Urinary bladder (tissue), 4 donors: ENCODE measurements at places on chromosomes 2 and 18.
A peak's percentile ranks its signal among the peaks of the same experiment; 100 is the strongest.

- no peak for DNase-seq
Observed at GRCh38 chr2:118987886-118988285, 45.9 kb downstream of the MARCO start.

DNA sequence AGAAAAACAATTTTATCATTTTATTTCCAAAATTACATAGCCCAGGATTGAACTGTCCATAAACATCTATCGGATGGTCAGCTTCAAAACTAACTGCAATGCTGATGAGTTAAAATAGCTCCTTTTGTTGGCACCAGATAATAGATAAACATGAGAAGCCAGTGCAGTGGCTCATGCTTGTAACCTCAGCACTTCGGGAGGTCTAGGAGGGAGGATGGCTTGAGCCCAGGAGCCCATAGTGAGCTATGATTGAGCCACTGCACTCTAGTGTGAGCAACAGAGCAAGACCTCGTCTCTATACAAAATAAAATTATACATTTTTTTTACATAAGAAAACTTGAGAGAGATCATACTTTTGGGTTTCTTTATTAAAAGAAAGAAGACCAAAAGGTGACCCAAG is 34.6 kb upstream of the IMPA2 start:
- DNase-seq, result no peak

DNA sequence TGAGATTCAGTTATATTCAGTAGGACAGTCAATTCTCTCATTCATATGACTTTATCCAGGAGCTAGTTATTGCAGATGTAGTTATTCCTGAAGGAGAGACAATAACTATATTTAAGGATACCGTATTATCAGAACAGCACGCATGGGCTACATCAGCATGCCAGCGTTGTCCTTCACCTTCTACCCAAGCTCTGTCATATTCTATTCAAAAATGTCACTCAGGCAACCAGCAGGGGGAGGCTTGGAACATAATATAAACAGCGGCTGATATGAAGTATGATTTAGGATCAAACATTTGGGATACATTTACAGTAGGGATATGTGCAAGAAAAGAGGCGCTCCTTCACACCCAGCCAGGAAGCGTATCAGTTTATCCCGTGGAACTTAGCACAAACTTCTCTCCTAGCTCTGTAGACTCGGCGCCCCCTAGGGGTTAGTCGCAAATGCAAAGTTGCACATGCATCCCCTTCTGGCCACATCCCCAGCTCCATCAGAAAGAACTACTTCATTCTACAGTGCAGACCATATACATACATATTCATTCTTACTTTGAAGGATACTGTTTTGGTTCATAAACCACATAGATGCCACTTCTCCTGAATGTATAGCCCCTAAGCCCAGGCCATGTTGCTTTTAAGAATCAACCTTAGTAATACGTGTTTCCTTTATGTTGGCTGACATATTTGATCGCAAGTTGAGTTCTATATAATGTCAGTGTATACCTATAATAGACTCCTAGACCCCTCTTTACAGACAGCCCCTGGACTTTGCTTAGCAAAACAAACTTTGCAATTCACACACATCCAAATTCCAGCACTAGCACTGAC is 759.4 kb downstream of the ADCYAP1 start:
- no peak for DNase-seq

- DNase-seq, result no peak
Observed at GRCh38 chr18:77807650-77808049, 558.0 kb downstream of the GALR1 start.

DNA sequence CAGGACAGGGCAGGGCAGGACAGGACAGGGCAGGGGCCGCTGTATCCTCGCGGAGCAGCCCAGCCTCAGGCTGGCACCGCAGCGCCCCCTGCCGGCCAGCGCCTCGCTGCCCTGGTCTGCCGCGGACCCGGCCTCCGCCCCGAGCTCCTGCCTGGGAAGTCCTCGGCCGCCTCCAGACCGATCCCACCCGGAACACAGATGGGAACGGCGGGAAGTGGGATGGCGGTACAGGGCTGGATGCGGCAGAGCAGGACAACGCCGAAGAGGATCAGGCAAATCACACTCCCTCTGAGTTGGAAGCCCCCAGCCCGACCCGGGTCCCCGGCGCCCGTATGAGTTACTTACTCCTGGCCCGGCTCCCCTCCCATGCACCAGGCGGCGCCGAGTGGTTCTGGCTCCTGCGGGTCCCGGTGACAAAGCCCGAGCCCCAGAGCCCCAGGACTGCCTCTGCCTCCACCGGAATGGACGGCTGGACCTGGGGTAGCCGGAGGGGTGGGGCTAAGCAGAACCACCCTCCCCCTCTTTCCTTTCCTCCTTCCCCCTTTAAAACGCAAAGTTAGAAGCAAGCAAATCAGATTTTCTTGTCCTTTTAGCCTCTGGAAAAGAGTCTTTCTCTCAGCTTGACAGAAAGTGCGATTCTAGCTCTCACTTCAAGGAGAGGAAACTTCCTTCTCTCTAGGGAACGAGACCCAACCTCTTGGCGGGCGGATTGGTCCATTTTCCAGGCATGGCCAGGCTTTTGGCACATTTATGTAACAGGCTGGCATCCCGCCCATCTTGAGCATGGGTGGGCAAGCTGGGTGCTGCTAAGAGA is at the start of gene TP53I3:
Gene TP53I3, minus strand, starts transcription at position 449 of the 814 bp plus-strand sequence. CDS start 508 bp downstream, outside the sequence.
- peak; percentile 78 for DNase-seq

- no peak for DNase-seq
Observed at GRCh38 chr2:6148882-6149281, 456.7 kb downstream of the SOX11 start.

- DNase-seq, result no peak
Observed at GRCh38 chr2:38863061-38863695, 12.6 kb downstream of the DHX57 start.

DNA sequence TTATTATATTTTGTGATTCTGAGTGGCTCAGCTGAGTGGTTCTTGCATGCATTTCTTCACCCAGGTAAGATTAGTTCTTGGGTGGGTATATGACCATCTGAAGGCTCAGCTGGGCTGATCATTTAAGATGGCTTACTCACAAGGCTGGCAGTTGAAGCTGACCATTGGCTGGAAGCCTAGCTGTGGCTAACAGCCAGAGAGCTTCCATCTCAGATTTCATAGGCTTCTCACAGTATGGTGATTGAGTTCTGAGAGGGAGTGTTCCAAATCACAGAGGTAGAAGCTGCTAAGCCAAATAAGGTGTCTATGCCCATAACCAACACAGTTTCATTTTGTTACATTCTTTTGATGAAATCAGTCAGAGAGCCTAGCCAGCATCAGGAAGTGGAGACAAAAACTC is 117.4 kb upstream of the RPRM start:
- no peak for DNase-seq

DNA sequence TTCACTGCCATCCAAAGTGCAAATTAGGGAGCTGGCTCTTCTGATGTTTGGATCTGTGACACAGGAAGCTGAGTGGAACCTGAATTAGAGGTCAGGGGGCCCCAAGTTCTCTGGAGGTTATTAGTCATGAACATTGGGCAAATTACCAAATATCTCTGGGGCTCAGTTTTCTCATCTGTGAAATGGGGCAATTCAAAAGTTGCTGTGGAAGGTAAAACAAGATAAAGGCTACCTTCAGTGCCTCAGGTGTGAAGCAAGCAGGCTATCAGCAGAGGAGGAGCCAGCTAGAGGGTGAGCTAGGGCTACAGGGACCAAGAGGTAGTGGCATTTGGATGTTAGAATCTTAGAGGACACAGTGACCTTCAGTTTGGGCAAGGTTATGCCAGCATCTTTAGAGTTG is 89.4 kb upstream of the FAM136A start:
- DNase-seq, result no peak

DNA sequence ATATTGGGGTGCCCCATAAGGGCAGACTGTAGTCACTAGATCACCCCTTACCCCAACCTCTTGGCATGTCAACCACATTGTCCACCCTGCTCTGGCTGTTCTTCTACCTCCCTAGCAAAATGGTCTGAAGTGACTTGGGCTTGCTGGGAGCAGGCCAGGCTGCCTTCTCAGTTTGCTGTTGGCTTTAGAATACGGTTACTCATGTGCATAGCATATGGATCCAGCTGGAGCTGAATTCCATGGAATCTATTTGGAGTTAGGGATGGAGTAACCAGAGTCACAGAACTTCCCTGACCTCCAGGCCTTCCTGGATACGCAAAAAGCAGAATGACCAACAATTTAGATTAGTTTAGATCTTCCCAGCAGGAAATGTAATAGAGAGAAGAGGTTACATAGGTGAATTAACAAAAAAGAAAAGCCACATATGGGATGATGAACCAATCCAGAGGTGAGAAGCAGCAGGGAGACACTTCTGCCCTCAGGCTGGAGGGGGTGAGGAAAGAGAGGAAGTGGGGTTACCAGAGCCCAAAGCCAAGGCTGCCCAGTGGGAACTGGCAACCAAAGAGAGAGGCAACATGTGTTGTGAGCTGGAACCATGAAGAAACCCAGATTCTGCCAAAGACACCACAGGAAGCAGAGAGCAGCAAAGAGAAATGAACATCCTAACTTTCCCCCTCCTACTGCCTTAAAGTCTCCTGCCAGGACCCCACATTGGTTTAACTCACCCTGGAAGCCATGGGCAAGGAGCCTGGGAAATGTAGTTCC is 26.1 kb downstream of the PKDCC start:
- no peak for DNase-seq

DNA sequence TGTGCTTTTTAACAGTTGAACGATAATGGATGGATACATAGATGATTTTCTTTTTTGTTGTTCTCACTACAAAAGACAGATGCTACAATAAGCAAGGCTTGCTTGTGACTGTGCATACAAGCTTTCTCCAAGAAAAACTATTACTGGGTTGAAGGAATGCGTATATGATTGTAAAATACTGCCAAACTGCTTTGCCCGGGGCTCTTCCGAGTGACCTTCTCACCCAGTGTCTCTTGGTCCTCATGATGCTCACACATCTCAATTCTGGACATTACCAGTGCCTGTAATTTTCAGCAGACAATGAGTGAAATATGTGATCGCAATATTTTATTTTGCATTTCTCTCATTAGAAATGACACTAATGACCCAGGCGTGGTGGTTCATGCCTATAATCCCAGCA is 35.9 kb downstream of the INPP5D start:
- no peak for DNase-seq

GRCh38 chr2:72843301-72843700 is 17.5 kb upstream of the EXOC6B start:
- no peak for DNase-seq

- no peak for DNase-seq
Observed at GRCh38 chr2:25567406-25567805, 106.0 kb downstream of the DTNB start.

- no peak for DNase-seq
Observed at GRCh38 chr2:159322419-159322818, 35.9 kb upstream of the WDSUB1 start.

- peak; percentile 73 for DNase-seq
Observed at GRCh38 chr2:12177455-12178288, 431.2 kb downstream of the LPIN1 start.

DNA sequence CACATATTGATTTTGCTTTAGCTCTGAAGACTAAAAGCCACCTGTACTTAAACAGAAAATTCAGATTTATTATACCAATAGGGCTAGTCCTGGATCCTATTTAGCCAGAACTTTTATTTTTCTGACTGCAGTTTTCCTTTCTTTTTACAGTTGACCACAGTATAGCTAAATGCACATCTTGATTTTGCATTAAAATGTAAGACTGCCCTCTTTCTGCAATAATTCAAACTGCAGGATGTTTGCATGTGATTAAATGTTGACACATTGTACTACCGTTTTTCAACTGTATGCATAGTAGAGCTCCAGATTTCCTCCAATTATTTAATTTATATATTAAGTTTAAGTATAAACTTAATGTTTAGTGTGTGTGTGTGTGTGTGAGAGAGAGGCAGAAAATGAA is 1262.9 kb downstream of the SUCLG1 start:
- DNase-seq, result peak; percentile 13

DNA sequence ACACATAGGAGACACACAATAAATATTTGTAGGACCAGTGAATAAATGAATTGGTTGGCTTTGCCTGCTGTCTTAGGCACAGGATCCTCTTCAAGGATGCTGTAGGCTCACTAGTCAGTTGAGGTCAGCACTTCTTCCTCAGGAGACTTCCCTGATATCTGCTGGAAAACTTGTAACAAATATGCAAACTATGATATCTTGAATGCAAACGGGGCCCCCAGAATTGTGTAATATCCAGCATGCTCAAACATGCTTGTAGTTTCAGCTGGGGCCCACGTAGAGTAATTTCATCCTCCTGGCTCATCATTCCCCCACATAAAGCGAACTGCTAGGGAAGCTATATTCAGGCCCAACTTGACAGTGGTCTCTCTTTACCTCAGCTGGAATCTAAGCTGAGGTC is 43.6 kb downstream of the POLE4 start:
- DNase-seq, result no peak

- no peak for DNase-seq
Observed at GRCh38 chr2:44100351-44100750, 68.3 kb upstream of the PPM1B start.

GRCh38 chr2:238433941-238434845 is 7.5 kb downstream of the ASB1 start:
- no peak for DNase-seq

DNA sequence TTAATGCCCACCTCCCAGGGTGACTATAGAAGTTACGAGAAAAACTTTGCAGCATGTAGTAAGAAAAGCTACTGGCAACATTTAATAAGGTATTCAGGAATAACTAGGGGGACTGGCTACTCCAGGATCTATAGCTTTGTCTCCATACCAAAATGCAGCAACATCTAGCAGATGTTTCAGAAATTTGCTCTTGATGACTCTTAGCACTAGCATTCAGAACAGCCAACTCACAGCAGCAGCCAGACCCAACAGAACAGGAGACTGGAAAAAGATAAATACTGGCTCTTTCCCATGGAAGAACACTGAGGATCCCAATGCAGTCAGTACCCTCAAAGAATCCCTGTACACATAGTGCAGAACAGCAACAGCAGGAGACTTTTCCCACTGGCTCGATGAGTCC is 105.0 kb downstream of the PRKRA start:
- DNase-seq, result no peak

- DNase-seq, result no peak
Observed at GRCh38 chr18:41982942-41983660, 28.1 kb downstream of the PIK3C3 start.

DNA sequence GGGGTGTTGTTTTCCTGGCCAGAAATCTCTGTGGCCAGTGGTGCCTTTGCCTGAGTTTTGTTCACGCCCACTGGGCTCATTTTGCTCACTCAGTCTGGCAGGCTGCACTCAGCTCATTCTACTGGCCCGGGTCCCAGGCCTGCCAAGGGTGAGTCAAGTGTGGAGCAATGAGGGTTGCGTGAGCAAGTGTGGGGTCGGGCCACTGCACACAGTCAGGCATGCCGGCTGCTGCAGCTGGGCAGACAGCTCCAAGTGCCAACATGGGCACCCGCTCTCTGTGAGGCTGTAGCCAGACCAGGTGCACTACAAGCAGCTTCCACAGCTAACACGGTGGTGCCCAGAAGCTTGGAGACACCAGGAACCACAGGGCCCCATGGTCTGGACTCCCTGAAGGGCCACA is 801.1 kb upstream of the RAB6C start:
- no peak for DNase-seq

- no peak for DNase-seq
Observed at GRCh38 chr2:197086500-197086899, 160.0 kb upstream of the PGAP1 start.
